ENCODE measurements at places on chromosomes 5 and 9.

GRCh38 chr9:137647096-137647714 is 28.4 kb downstream of the EHMT1 start:
- no peak for DNase-seq

GRCh38 chr9:97703437-97704344 is 6.6 kb upstream of the XPA start:
- DNase-seq, result peak; percentile 89

- peak; percentile 41 for DNase-seq
Measured at GRCh38 chr5:35230038-35230611, at the start of gene PRLR. PRLR (minus strand) TSS chr5:35230487; CDS start chr5:35089620, 140,867 bp downstream.

- DNase-seq, result no peak
Measured at GRCh38 chr5:68243681-68244080, 28.1 kb downstream of the PIK3R1 start.

- DNase-seq, result no peak
Measured at GRCh38 chr5:97529354-97529985, 346.4 kb upstream of the RIOK2 start.

- no peak for DNase-seq
Measured at GRCh38 chr9:124840300-124840833, 12.9 kb upstream of the WDR38 start.

DNA sequence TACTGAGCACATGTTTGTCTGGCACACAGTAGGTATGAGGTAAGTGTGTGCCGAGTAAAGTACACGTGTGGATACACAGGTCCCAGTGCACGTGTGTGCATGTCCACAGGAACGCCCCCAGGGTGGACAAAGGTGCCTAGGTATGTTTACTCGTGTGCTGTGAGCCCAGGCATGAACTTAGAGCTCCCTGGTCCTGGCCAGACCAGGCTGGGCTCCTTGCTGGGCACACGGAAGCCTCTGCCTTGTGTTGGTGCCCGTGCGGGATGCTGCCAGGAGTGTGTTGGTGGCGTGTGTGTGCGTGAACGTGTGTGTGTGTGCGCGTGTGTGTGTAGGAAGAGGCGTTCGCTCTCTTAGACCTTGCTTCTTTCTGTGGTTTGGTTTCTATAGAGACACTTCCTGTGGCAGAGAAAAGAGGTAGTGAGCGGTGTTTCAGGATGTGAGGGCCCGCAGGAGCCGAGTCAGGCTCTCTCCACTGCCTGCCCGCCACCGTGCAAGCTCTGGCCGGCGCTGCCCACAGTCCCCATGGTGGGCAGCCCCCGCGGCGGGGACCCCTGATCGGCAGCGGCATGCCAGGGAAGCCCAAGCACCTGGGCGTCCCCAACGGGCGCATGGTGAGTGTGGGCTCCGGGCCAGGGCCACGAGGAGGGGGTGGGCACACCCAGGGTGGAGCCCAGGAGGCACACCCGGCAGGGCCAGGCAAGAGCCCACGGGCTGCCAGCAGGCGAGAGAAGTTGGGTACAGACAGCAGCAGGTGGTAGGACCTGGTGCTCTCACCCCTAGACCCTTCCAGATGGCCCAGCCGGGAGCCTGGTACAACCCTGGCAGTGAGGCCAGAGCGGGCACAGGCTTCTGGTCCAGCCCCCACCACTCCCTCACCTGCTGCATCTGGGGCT is at the start of gene RGS14:
Gene RGS14 (plus strand): TSS at position 466 of the 893 bp plus-strand sequence. CDS start 101 bp downstream, at position 567.
- DNase-seq, result peak; percentile 61

GRCh38 chr9:126295936-126296600 is 30.6 kb upstream of the MVB12B start:
- no peak for DNase-seq

DNA sequence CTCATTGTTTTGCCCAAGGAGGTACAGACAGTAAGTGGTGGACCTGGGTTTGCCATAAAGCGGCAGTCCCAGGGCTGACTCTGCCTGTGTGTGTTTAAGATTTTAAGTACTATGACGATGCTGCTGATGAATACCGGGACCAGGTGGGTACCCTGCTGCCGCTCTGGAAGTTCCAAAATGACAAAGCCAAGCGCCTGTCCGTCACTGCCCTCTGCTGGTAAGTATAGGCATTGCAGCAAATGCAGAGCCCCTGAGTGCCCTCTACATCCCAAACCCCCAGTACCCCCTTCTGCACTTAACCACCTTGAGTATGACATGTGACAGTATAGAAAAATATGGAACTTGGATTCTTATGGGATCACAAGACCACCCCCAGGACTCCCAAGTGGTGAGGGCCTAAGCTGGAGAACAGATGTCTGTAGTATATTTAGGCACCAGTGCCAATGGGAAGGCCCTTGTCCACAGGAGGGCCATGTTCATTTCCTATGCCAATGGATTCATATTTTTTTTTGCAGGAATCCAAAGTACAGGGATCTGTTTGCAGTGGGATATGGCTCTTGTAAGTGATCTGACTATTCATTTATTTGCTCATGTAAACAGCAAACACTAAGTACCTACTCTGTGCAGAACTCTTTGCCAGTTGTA is 22.0 kb downstream of the ENHO start:
- DNase-seq, result no peak

- peak; percentile 70 for DNase-seq
Measured at GRCh38 chr9:100505564-100506159, 32.7 kb downstream of the TMEFF1 start.

- DNase-seq, result no peak
Measured at GRCh38 chr5:14724633-14725032, 60.1 kb downstream of the OTULIN start.

DNA sequence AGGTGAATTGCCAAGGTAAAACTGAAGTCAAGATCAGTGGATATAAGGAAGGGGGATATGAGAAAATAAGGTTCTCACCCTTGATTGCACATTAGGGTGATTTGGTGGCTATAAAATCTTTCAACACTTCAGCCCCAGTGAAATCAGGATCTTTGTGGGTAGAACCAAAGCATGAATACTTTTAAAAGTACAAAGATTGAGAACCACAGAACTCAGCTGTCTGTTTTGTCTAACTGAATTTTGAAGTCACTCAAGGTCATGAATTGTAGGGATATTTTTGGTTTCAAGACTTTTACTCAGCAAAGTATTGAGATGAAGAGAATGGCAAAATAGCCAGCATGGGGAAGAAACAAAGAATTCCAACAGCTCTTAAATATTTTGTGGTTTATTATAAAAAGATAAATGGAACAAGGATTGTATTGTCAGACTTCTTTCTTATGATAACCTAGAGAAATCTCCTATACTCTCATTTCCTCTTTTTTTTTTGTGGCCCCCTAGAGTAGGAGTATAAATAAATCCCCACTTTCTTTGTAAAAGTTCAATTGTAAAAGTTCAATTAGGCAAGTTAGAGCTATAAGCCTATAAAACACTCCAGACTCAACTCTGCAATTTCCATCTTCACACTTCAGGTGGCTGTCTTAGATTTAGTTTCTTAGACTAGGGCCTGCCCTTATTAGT is 272.9 kb downstream of the PDE4D start:
- DNase-seq, result peak; percentile 53

GRCh38 chr5:176671399-176671798 is 24.1 kb downstream of the TSPAN17 start:
- DNase-seq, result no peak

DNA sequence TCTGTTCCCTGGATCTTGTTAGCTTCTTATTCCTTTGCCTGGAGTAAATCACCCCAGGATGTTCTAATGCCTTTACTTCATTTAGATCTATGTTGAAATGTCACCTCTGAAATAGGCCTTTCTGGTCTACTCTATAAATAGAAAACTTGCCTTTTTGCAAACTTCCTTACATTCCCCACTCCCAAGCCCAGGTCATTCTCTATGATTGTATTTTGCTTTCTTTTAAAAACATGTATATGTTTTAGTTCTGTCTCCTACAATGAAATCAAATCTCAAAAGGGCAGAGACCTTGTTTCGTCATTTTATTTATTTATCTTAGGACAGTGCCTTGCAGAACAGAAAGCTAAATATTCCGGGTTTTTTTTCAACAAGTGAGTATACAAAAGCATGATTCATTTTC is 1657.7 kb upstream of the C9orf72 start:
- DNase-seq, result no peak

DNA sequence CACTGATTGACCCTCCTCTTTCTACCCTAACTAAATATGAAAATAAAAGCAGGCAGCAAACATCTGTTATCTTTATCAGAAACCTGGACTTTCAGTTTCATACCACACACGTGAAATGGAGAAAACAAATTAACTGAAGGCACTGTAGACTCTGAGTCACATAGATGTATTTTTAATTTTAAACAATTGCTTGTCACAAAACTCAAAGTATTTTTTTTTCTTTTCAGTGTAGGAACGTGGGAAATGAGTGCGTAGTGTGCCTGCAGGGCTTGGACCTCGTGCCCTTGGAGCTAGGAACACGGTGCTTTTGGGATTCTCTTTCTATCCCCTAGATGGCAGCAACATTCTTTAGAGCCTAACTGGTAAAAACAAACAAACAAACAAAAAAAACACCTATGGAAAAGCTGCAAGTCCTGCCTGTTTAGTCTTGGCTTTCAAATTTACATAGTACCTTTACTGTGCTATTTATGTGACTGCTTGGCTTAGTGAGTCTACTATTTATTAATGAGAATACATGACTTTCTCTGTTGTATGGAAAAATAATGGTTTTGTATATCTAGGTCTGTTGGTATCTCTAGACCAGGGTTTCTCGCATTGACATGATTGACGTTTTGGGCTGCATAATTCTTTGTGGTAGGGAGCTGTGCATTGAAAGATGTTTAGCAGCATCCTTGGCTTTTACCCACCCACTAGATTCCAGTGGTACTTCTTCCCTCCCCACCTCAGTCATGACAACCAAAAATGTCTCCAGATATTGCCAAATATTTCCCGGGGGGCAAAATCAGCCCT is 16.8 kb upstream of the ACTBL2 start:
- DNase-seq, result peak; percentile 80

DNA sequence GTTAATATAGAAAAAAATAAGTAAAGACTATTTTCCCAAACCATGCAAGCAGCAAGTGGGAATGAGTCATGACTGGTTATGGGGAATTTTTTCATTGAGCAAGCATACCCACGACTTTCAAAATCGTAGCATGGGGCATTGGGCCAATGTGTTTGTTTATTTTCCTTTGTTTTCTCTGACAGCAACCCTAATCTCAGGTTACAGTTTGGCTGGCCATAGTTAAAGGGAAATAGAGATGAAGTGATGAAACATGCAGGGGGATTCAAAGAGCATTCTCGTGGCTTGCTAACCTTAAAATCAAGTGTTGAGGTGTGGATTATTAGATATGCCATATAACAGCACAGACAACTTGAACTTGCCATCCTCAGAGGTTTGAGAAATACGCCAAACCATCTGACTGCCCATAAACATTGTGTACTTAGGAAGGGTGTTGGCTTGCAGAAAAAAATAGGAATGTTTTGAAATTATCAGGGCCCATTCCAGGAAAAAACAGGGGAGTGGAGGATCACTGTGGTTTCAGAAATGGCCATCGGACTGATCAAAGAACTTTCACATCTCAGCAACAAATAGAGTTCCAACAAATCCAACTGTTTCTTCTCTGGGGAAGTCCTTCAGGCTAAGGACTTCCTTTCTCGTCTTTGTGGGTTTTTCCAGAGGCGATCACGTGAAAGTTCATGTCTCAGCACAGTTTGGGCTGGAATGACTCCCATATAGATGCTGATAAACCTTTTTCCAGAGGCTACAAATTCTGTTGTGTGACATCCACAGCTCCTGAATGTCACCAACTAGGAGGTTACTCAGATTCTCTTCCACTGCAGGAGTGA is 259.1 kb downstream of the SYK start:
- DNase-seq, result peak; percentile 98

DNA sequence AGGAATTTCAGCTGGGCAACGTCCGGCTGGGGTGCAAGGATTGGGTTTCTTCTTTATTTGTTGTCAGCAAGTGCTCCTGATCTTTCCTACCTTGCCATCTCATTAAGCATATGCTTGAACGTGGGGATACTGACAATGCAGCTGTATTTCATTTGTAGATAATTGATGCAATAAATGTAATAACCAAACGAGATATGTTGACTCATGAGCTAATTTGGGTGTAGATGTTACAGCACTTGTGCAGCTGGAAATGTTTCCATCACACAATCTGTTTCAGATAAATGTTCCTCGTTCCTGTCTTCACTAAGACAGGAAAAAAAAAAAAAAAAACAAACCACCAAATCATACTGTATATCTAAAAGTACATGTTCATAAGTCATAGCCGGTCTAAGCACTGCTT is 123.8 kb downstream of the DMRT2 start:
- DNase-seq, result no peak

GRCh38 chr5:79687889-79688288 is 1.7 kb upstream of the CMYA5 start:
- no peak for DNase-seq
